Renal pelvis (tissue), 12 donors: ENCODE measurements at places on chromosomes 6 and 20. TPM values are rescaled to one million over a fixed set of nuclear protein-coding genes. Genes with fewer than 3 reads are reported as not detected.

DNA sequence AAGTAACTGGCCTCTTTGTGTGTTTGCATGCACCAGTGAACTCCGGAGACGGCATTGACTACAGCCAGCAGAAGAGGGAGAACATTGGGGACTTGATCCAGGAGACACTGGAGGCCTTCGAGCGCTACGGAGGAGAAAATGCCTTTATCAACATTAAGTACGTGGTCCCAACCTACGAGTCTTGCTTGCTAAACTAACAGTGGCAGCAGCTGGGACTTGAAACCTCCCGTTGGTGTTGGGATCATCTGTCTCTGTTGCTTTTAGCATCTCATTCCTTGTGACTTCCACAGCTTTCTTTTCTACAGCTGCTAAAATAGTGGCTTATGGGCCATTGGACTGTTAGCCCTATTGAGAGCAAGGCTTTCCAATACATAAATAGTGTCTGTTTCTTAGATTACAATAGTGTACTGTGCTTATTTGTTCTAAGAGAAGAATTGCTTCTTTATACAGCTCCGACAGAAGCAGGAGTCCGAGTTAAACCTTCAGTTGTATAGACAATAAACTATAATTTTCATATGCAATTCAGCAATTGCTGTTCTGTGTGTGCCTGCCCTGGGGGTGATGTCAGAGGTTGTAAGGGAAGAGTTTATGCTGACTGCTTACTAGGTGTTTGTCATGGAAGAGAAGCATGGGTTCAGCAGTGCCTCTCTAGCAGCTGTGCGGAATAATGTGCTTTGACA, 99.6 kb upstream of the QKI start:
- DNase-seq = no peak

- no peak for DNase-seq
These were observed 18.7 kb downstream of the SESN1 start for GRCh38 chr6:109075934-109076333.

C6orf52 gene
- 4.1 TPM for polyA plus RNA-seq

- no peak for DNase-seq
These were observed 724.8 kb downstream of the HACE1 start for GRCh38 chr6:104134876-104135275.

GRCh38 chr6:3803627-3804468, 45.3 kb upstream of the FAM50B start:
- no peak for DNase-seq

IRF4 gene
- 0.36 TPM for polyA plus RNA-seq

DNA sequence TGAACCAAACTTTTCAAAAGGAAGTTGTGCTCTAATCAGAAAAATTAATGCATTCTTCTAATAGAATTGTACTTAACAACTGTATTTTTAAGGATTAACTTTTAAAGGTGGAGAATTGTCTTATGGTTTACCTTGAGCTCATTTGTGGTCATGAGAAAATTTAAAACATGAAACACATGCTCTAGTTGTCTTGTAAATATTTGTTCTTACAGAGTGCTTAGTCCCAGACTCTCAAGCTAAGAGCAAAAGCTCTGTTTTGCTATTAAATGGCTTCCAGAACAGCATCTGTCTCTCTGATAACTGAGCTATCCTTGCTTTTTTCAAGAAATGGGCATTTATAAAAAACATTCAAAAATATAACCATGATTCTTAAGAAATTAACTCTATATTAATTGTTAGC, 512.2 kb upstream of the SYNCRIP start:
- DNase-seq = no peak

SLC22A2 gene
- polyA plus RNA-seq = 13.4 TPM

DNA sequence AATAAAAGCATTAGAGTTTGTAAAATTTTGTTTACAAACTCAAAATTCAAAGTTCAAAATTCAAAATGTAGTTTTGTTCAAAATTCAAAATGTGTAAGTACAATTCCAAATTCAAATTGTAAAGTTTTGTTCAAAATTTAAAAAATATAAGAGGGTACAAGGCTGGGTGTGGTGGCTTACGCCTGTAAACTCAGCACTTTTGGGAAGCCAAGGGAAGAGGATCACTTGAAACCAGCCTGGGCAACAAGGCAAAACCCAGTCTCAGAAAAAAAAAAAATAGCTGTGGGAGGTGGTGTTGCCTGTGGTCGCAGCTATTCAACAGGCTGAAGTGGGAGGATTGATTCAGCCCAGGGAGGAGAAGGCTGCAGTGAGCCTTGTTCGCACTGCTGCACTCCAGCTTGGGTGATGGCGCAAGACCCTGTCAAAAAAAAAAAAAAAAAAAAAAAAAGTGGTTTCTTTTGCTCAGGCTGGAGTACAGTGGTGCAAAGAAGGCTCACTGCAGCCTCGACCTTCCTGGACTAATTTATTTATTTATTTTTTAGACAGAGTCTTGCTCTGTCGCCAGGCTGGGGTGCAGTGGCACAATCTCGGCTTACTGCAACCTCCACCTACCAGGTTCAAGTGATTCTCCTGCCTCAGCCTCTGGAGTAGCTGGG, 5.4 kb upstream of the ZBTB12 start:
- peak; percentile 45 for DNase-seq

- no peak for DNase-seq
These were observed 3.1 kb downstream of the COL12A1 start for GRCh38 chr6:75202676-75203131.

MMP24 gene
- 1.9 TPM for polyA plus RNA-seq

GRCh38 chr20:49671433-49671832, 42.2 kb downstream of the B4GALT5 start:
- no peak for DNase-seq

GRCh38 chr20:48617481-48617880, 210.3 kb downstream of the PREX1 start:
- no peak for DNase-seq

HBS1L gene
- polyA plus RNA-seq = 69.9 TPM

- DNase-seq = peak; percentile 35
These were observed 94.8 kb downstream of the BTBD3 start for GRCh38 chr20:12012241-12013222.

- DNase-seq = no peak
These were observed 2.6 kb downstream of the TOP1 start for GRCh38 chr20:41031243-41031619.

CTAGE9 gene
- not detected for polyA plus RNA-seq
